ENCODE measurements at places on chromosomes 12 and 14.
A peak's percentile ranks its signal among the peaks of the same experiment; 100 is the strongest.

- peak; percentile 77 for DNase-seq
These were observed 36.7 kb upstream of the IL22 start for GRCh38 chr12:68290126-68290525.

- no peak for DNase-seq
These were observed 44.4 kb downstream of the IGF1 start for GRCh38 chr12:102435827-102436436.

DNA sequence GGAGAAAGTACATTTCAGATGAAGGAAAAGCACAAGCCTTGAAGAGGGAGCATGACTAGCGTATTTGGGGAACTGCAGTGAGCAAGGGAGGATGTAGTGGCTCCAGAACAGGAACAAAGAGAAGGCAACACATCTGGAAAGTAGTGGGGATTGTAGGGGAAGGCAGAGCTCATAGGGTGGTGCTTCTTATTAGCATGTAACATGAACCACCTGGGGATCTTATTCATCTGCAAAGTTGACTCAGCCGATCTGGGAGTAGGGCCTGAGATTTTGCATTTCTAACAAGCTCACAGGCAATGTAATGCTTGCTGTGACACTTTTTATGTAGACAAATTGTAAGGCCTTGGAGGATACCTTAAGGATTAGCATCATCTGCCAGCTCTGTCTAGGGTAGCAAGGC lies 447.3 kb downstream of the NELL2 start:
- DNase-seq: no peak

DNA sequence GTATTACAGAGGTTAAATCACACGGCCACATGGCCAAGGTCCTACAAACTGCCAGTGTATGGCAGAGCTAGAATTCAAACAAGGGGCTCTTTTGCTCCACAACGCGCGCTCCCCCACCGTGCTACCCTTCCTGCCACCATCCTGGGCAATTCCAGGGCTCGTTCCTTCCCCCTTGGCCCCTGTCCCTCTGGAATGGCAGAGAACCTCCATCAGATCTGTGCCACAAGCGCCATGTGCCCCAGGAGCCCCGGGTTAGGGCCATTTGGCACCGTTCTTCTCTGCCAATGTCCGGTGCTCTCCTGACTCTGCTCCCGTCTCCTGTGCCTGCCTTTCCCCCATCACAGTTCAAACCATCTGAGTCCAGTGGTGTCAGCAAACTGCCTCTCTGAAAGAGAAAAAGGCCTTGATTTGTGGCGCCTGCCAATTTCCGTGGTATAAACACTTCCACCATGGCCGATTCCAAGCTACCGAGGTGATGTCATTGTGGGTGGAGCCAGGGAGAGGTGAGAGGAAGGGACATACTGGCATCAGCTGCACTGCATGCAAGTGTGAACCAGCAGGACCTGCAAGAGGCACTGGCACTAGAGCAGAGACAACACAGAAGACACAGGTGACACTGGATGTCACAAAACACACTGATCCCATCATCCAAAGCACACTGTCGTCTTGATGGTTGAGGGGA lies 163.1 kb downstream of the CALM1 start:
- no peak for DNase-seq

DNA sequence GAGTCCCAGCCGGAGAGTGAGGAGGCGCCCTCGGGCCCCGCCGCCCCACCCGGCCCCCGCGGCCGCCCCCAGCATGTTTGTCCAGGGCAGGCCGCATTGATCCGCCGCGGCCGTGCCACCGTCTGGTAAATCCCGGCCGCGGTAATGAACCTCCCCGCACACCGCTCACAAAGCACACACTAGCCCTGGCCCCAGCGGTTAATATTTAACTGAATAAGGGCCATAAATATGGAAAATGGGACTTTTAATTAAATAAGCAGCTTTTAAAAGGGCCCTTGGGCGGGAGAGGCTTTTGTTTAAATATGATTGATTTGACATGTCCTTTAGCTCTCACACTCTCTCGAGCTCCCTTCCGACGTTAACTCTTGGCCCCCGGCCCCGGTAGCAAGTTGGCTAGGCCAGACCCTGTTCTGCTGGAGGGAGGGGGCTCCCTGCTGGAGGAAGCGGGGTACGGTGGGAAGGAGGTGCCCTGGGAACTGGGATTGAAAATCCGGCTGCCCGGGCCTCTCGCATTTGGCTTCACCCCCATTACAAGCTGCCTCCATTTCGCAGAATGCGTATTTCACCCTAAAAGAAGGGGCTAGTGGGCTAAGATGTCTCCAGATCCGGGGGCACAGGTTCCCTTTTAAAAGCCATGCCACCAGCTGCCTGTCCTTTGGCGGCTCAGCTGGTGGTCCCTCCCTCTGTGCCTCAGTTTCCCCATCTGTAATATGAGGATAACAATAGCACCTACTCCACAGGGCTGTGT lies 199.8 kb downstream of the RBM19 start:
- no peak for DNase-seq

- peak; percentile 74 for DNase-seq
These were observed at the start of gene DYRK2 for GRCh38 chr12:67648521-67649260. DYRK2 (plus strand) TSS chr12:67648745; CDS start chr12:67649134, 389 bp downstream.

GRCh38 chr12:26162174-26162573 lies 33.2 kb upstream of the SSPN start:
- DNase-seq: no peak

GRCh38 chr12:49503674-49504180 lies 35.1 kb upstream of the KCNH3 start:
- no peak for DNase-seq

DNA sequence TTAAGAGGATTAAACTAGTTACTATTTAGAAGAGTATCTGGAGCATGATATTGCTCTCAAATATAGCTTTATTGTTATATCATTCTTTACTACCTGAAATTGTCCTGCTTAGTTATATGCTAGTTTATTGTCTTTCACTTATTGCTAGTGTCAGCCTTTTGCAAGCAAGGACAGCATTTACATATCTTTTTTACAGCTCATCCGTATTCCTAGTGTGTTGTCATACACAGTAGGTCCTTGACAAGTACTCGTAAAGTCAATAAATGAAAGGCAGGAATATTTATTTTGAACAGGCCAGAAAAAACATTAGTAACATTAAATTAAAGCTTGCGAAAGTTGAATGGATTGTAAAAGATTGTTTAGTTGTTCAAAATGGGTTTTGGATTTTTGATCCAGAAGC lies 35.0 kb downstream of the CRADD start:
- no peak for DNase-seq

DNA sequence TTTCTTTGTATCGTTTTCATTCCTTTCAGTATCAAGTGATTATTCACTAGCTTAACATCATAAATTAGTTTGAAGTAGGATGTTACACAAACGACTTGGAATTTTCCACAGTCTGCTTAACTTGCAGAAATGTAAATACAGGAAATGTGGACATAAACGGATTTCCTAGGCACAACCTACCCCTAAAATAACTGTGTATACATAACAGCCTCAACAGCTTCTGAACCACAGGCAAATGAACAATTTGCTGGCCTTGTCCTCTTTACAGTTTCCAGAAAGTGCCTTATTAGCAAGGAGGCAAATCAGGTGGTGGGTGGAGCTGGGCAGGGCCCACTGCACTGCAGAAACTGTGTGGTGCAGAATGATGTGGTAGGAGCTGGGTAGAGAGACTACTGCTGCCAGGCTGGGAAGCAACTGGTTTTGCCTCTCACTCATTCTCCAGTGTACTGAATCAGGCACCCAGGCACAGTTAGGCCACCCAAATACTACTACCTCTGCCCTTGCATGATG lies 14.1 kb downstream of the DRAM1 start:
- no peak for DNase-seq

GRCh38 chr12:52631264-52631663 lies 12.9 kb upstream of the KRT73 start:
- DNase-seq: no peak

DNA sequence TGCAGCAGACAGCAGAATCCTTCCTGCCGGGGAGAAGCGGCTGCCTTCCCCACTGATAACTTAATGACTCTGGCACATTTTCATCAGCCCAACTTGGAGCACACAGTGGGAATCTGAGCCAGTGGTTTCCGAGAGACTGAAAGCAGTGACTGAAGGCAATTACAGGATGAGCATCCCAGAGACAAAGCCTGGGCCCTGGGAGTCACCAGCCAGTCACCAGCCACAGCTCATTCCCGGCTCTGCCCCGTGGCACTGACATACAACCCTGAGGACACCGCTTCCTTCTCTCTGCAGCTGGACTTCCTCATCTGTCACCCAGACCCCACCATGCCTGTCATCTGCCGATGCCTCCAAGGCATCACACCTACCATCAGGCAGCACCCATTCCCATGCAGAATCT lies 192.3 kb downstream of the DPF3 start:
- DNase-seq: no peak

- no peak for DNase-seq
These were observed 165.1 kb downstream of the SLC38A4 start for GRCh38 chr12:46660719-46661109.

DNA sequence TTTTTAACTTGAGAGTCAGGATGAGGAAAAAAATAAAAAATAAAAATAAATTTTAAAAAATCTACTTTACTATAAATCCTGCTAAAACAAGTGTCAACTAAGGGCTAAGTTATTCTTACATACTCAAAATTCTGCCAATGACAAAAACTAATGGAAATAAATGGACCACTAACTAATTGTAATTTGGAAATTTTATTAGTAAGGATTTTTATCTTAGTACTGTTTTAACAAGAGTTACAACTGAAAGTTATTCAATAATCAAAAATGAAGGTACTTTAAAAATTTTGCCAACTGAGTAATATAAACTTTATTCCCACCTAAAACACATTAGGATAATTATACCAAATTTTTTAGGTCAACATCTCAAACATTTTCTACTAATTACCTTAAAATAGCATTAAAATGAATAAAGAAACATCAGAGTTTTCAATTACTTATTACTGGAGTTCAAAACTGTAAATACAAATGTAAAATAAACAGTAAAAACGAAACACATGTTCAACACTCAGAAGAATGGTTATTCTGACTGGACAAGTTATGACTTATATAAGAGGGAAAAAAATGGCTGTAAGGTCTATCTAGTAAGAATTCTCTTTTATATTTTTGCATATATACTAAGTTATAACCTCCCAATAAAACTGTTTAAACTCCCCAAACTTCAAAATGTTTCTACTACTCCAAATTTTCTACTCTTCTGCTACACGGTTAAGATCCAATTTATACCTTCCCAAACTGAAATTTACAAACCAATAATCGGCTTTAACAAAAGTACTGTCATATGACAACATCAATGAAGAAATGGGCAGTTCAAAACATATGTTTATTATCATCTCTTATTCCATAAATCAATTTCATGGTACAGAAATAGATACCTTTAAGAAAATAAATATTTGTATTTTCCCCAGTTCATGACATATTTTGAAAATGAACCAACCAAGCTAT lies 2.7 kb downstream of the HECTD1 start:
- no peak for DNase-seq

DNA sequence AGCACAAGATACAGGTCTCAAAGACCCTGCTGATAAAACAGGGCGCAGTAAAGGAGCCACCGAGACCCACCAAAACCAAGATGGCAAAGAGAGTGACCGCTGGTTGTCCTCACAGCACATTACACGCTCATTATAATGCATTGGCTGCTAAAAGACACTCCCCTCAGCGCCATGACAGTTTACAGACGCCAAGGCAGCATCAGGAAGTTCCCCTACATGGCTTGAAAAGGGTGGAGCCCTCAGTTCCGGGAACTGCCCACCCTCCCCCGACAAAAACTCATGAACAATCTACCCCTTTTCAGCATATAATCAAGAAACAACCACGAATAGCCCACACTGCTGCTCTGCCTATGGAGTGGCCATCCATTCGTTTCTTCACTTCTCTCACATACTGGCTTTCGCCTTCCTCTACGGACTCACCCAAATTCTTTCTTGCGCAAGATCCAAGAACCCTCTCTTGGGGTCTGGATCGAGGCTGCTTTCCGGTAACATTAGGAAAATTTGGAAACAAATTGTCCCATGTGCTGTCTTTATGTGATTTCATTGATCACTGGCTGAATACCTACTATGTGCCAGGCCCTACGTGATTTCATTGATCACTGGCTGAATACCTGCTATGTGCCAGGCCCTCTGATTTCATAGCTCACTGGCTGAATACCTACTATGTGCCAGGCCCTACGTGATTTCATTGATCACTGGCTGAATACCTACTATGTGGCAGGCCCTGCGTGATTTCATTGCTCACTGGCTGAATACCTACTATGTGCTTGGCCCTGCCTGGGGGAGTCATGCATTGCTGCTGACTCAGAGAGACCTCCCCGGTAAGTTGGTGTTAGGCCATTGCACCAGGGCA lies 126.4 kb downstream of the PIWIL1 start:
- DNase-seq: no peak

DNA sequence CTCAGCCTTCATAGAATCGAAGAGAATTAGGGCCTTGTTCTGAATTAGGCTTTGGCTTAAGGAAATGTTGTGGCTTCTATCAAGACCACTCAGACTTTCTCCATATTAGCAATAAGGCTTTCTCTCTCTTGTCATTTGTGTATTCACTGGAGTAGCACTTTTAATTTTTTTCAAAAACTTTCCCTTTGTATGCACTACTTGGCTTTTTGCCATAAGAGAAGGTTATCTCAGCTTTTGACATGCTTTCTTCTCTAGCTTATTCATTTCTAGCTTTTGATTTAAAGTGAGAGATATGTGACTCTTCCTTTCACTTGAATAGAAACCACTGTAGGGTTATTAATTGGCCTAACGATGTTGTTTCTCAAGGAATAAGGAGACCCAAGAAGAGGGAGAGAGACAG lies 244.2 kb downstream of the GPHN start:
- DNase-seq: no peak

DNA sequence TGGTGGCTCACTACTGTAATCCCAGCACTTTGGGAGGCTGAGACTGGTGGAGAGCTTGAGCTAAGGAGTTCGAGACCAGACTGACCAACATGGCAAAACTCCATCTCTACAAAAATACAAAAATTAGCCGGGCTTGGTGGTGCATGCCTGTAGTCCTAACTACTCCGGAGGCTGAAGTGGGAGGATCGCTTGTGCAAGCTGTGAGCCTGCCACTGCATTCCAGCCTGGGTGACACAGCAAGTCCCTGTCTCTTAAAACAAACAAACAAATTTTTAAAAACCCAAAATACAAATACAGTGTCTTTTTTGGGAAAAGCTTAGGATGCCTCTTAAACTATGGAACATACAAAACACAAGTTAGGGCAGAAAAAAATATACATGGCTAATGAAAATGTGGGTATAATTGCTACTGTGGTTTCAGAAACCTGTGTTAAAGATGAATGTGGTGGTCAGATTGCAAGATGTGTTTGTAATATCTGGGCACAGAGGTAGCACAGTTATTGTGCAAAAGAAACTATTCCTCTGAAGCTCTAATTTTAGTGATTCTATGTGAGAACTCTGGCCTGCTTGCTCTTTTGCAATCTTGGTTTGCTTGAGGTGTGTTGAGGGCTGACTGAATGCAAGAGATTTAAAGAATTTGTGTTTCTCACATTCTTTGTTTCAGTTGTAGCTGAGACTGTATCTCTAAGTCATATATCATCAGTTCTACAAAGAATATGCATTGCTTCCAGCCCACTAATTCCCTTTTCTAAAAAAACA lies 3.9 kb upstream of the HSPA2 start:
- no peak for DNase-seq

Measured in CD4-positive, alpha-beta T cell treated with Interleukin-4 for 4 hours (primary cell).